Iris pigment epithelial cell (primary cell): ENCODE measurements at places on chromosomes 4 and X.

- DNase-seq = no peak
Observed at GRCh38 chr4:67394879-67395278, 150.4 kb downstream of the CENPC start.

DNA sequence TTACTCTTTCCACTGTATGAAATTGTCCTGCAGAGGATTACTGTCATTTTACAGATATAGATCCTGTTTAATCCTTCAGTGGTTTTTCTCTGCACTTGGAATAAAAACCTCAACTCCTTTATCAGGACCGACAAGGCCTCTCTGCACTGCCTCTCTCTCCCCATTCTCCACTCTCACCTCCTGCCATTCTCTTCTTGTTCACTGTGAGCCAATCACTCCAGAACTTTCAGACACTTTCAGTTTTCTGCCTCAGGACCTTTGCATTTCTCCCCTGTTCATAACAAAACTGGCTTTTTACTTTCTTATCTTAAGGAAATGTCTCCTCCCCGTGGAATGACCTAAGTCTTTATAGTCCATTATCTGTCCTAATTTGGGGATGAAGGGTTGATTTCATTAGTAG, 137.3 kb downstream of the ELOVL6 start:
- no peak for DNase-seq

- no peak for DNase-seq
Observed at GRCh38 chr4:153603258-153603657, 80.8 kb upstream of the TLR2 start.

- peak; percentile 76 for DNase-seq
Observed at GRCh38 chr4:1711571-1712215, 426 bp downstream of the SLBP start.

DNA sequence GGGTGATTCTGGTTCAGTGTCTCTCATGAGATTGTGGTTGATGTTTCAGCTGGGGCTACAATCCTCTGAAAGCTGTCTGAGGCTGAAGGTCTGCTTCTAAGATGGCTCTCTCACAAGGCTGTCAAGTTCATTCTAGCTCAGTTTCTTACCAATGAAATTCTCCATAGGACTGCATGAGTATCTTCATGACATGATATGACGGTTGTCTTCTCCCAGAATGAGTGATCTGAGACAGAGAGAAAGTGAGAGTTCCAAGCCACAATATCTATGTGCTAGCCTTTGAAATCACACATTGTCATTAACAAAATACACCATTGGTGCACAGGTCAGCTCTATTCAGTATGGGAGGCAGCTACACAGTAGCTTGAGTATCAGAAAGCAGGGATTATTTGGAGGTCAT, 27.3 kb downstream of the PITX2 start:
- DNase-seq = no peak
